ENCODE measurements at places on chromosomes 16 and 17.

- no peak for DNase-seq
Observed at GRCh38 chr16:21083729-21084268, 66.8 kb downstream of the DNAH3 start.

DNA sequence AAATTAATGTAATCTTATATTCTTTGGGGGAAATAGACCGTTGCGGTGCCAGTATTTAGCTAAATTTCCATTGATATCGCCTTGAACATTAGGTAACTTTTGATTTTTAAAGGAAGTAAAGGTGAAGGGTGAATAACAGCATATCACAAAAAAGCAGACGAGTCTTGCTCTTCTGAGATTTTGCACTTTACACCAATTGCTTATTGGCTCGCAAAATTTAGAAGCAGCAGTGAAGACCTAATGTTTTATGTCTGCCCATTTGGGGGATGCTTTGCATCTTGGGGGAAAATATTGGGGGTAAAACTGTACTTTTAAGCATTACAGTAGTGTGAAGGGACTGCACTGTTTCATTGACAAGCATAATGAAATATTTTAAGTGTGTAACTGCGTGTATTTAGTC, 934 bp downstream of the MAP2K6 start:
- DNase-seq: no peak

DNA sequence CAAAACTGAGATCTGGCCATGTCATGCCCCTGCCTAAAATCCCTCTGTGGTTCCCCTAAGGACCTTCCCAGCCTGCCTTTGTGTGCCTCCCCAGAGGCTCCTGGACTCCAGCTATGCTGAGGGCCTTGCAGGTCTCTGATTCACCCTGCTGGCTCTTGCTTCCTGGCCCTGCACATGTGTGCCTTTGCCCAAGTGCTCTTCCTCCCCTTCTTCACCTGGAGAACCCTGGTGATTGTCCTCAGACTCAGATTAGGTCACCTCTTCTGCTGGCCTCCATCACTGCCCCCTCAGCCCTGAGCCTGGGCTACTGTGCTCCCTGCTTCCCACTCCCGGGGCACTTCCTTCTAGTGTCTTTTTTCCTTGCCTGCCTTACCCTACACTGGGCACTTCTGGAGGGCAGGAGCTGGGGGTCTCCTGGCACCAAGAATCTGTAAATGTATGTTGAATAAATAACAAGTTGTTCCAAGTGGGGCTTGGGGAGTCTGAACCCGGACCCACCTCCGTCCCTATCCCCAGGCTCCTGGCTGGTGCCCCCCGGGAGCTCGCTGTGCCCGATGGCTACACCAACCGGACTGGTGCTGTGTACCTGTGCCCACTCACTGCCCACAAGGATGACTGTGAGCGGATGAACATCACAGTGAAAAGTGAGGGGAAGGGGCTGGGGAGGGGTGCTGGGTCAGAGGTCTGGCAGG, 7.8 kb downstream of the ITGA3 start:
- DNase-seq: no peak

GRCh38 chr17:751269-752001, 629 bp downstream of the GEMIN4 start:
- no peak for DNase-seq

GRCh38 chr17:75695830-75696271, 25.4 kb upstream of the ITGB4 start:
- DNase-seq: no peak

- no peak for DNase-seq
Observed at GRCh38 chr16:85445779-85446222, 167.3 kb upstream of the GSE1 start.

- no peak for DNase-seq
Observed at GRCh38 chr17:1313270-1314005, 34.0 kb downstream of the TRARG1 start.

DNA sequence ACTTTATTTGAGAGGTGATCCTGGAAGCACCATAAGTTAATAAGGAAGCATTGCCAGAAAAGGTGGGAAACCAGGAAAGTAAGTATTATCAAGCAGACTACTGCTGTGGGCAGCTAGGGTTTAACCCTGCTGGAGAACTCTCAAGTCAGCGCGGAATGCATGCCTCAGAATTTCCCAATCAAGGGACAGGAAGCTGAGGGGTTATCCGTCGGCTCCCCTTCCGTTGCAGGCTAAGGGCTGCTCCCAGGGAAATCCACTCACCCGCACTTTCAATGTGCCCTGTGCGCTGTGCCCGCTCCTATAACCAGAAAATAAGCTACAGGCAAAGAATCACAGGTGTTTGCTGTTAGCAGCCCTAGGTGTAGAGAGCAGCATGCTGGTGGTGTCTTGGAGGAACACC, 138.5 kb upstream of the CACNG3 start:
- no peak for DNase-seq

GRCh38 chr16:50668368-50669008, 12.6 kb downstream of the SNX20 start:
- DNase-seq: no peak

DNA sequence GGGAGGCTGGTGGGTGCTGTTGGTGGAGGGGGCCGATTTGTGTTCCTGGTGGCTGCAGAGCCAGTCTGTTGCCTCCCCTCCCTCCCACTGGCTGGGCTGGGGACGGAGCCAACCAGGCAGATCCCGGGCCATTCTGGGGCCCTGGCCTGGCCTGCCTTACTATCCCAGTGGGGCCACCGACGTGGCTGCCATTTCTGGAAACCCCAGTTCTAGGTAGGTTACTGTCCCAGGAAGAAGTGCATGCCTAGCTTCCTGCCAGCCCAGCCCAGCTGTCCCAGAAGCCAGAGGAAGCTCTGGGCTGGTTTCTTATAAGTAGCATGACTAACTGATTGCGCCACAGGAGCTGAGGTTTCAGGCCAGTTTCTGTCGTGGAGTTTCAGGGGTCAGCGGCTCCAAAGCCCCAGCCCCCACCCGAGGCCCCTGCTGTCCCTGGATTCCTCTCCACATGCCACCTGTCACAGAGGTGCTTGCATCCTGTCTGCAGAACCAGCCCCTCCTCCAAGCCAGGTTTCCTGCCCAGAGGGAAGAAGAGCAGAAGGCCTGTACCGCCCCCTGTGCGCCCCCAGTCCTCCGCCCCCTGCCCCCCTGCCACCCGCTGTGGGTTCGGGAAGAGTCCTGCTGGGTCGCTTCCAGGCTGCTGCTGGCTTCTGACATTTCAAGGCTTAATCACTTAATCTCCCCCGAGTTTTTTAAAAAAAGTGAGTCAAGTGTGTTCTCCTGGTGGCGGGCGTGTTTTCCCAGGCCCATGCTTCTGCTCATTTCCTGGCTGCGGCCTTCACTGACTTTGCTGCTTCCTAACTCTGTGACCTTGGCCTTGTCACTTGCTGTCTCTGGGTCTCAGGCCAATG, 13.2 kb downstream of the IL4R start:
- DNase-seq: peak; percentile 92

- DNase-seq: no peak
Observed at GRCh38 chr17:58597371-58597770, 82.9 kb upstream of the MTMR4 start.

DNA sequence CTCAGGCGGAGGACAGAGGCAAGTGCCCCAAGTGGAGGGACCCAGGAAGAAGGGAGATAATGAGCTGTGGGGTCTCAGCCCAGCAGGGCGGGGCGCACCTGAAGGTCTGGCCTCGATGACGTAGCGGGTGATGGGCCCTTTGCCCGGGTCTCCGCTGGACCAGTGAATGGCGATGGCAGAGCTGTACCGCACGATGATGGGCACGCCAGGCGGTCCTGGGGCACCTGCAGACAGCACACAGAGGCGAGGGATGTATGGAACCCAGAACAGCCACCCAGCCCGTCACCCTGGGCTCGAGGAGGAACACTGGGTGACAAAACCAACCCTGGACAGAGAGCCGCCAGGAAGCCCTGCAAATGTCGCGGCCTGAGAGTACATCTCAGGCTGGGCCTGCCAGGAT, 46.2 kb upstream of the CDC42EP4 start:
- no peak for DNase-seq

- no peak for DNase-seq
Observed at GRCh38 chr16:1770328-1771187, 785 bp downstream of the NME3 start.

GRCh38 chr17:27473190-27473747, 17.0 kb downstream of the KSR1 start:
- DNase-seq: no peak

DNA sequence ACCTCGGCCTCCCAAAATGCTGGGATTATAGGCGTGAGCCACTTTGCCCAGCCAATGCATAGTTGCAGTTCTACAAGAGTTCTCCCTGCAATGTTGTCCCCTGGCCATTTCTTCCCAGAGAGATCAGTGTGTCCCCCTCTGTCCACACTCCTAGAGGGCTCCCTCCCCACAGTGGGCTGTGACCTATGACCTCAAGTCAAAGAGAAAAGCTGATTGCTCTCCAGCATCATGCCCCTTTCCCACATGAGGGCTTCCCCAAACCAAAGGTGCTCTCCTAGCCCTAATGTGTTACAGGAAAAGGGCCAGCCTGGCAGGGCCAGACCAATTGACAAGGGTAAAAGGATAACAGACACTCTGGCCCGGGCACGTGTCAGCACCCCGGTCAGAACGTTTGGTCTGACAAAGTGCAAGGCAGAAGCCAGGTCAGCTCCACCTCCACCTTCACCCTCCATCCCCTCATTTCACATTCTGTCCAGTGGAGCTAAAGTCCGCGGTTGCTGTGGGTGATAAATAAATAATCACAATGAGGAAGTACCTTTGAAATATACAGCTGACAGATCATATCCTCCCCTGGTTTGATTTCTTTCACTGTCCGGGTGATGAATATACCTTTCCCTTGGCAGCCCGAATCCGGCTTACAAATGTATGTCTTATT, 17.8 kb downstream of the TTLL6 start:
- DNase-seq: no peak

GRCh38 chr17:61000911-61001310, 323.3 kb downstream of the BCAS3 start:
- no peak for DNase-seq

DNA sequence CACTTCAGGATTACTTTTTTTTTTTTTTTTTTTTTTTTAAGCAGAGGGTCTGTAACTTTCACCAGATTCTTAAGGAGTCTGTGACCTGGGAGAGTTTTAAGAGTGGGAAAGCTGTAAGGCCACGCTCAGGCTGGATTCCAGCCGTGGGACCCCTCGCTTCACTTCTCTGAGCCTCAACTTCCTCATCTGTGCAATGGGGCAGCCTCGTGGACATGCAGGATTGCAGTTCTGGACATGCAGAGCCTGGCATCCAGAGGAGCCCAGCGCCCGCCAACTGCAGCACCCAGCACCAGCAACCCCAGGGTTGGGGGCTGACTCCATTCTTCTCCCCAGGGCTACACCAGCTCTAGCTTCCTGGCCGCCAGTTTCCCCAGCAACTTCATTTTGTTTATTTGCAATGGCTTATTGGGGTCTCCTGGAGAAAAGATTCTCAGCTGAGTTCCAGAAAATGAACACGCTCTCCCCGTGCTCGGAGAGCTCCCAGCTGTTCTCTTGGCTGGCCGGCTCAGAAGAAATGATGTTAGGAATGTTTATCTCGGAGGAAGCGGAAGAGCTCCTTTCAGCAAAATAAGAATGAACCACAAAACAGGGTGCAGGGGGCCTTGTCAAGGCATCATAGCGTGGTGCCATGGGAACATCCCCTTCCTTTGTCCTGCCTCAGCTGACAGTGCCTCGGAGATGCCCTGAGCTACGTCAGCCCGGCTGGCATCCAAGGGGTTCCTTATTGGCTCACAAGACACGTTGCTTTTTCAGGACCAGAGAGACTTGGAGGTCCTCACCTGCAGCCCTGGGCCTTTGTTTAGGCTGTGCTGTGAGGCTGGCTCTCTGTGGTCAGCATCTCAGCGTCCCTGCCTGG, 22.9 kb upstream of the ZCCHC14 start:
- no peak for DNase-seq

GRCh38 chr16:54208237-54208636, 78.3 kb downstream of the IRX3 start:
- DNase-seq: no peak

GRCh38 chr16:85040685-85041084, 13.1 kb downstream of the KIAA0513 start:
- no peak for DNase-seq

DNA sequence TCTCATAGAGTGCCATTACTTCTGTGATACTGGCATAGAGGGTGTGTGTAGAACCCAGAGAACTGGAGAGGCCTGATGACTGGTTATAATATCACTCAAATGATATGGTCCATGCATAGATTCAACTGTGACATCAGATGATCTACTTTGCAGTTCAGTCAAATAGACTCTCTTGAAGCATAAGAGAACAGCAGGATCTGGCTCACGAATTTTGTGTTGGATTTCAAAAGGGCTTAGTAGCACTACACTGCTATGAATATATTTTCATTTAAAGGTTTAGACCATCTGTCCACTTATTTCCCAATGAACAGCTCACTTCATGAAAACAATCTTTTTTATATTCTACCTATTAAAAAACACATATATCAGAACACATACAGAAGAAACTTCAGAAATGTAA, 119.7 kb downstream of the KIF2B start:
- DNase-seq: no peak
